ENCODE measurements at places on chromosomes 7 and 10.
A peak's percentile ranks its signal among the peaks of the same experiment; 100 is the strongest.

DNA sequence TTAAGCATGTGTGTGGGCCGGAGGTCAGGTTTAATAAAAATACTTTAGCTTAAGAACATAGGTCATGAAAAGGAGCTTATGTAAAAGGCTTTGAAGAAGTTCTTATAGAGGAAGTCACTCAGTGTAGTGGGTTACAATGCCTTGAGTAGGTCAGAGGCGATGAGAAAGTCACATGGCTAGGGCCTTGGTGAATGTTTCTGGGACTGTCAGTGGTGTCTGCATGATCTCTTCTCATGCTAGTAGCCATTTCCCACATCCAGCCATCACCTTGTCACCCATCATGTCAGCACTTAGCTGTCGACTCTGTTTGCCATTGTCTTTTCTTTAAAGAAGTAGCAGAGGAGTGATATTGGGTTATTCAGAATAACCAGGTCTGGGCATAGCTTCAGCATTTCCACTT is 236.6 kb downstream of the CDK14 start:
- no peak for ATAC-seq

GRCh38 chr7:83547526-83547925 is 101.4 kb downstream of the SEMA3E start:
- peak; percentile 75 for ATAC-seq

DNA sequence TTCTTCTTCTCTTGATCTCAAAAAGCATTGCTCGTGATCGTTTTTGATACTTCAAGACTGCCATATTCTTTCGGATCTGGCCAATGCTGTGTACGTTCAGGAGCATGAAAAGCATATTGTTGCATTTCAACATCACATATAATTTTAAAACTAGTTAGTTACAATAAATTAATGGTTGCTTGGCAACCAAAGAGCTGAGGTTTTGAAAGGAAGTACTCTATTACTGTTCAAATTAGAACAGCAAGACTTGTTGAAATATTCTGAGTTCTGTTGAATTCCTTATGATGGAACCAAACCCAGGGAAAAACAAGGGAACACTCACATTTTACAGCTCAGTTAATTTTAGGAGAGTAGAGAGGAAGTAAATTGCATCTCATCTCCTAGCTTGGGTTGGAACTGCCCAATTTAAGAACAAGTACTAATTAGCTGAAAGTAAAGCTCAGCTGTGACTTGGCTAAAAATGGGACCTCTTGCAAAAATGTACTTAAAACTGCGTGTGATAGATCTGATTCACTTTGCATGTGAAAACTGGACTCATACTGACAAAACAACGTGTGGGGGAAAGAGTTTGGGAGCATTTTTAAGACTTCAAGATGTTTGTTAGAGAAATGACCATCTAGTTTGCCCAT is 21.2 kb downstream of the OR9A2 start:
- ATAC-seq, result no peak

DNA sequence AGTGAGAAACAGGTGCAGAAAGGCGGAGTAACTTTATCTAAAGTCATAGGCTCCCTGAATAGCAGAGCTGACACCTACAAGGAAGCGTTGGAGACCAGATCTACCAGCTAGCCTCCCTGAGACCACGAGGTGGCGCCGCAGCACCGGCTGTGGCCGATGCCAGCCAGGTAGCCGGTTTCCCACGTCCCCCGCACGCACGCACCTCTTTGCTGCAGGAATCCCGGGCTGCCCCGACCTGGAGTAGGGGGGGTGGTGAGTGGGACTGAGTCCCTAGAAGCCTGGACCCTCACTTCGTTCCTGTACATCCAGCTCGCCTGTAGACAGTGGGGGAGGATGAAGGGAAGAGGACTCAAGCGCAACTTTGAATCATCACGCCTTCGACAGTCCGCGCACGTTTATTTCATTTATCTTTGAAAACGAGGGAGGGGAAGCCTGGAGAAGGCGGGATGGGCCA is 3.7 kb downstream of the ELOVL3 start:
- ATAC-seq, result peak; percentile 74

- no peak for ATAC-seq
Observed at GRCh38 chr10:75589895-75590654, 158.7 kb downstream of the LRMDA start.

GRCh38 chr10:113335592-113335991 is 217.3 kb upstream of the HABP2 start:
- ATAC-seq, result peak; percentile 36

DNA sequence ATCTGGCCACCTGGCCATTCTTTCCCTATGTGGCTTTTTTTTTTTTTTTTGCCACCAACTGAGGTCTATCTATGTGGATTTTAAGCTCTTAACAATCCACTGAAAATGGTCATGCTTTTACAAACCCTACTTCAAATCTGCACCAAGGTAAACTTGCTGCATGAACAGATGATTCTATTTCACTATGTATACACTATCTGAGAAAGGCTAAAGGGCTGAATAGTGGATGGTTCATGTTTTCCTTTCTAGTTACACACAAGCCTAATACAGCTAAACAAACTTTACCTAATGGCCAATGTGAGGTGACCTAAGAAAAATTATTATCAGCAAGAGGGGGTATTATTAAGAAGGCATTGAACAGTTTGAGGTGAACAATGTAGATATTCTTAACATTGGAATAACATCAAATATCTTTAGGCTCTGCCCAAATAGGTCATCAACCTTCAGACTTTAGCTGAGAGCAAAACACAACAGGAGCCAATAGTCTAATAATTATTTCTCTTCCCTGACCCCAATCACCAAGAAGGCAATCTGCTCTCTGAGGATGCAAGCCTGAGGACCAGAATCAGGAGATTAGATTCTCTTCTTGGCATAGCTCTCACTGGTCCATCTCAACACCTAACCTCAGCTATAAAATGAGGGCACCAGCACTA is 160.1 kb downstream of the CPEB3 start:
- ATAC-seq, result no peak

- no peak for ATAC-seq
Observed at GRCh38 chr7:159064121-159064815, 80.4 kb downstream of the VIPR2 start.

DNA sequence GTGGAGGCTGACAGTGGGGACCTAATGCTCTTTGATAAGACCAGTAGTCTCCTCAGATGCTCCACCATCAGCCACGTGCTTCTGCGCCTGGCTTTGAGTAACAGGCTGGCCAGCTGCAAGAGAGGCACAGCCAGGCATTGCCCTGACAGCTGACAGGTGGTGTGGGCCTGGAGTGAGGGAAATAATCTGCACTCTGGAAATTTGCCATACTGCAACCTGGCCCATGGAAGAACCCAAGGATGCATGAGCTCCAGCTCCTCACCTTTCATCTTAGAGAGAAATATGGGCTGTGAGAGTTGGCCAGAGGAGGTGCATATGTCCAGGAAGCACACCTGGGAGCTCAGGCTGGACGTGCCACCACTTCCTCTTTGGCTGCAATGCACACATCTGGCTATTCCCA is 118.9 kb downstream of the PLXDC2 start:
- no peak for ATAC-seq

- ATAC-seq, result no peak
Observed at GRCh38 chr7:55381189-55381588, 16.1 kb downstream of the LANCL2 start.

- no peak for ATAC-seq
Observed at GRCh38 chr10:114286921-114287320, 47.9 kb downstream of the VWA2 start.

- peak; percentile 74 for ATAC-seq
Observed at GRCh38 chr10:34689053-34689452, 126.0 kb downstream of the PARD3 start.

DNA sequence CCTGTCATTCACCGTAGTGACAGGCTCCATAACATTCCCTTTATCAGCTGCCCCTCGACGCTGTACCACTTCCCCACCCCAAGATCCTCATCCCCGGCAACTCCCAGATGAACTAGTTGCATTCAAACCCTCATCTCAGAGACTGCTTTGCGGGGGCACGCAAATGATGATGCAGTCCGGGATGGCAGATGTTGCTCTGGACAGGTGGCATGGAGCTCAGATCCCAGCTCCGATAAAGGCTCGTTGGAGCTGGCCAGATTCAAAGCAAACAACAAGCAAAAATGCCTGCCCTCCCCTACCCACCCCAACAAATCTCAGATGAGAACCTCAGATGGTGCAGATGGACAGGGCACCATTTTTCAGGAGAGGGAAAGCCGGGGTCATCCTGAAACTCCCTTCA is 46.7 kb downstream of the CARD11 start:
- ATAC-seq, result no peak

DNA sequence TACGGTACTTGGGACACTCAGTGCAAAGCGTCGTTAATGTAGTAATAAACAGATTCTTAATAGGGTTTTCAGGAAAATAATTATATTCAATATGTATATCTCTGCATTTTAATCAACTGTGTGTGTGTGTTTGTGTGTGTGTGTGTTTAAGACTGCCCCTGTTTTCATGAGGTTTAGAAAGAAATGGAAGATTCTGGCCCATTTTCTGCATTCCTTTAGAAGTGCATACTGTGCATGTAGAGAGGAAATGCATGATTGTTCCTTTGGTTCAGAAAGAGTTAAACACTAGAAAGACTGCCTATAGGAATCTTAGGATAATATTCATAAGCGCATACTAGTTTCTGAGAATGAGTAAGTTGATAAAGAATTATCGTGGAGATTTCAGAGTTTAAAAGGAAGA is 975 bp downstream of the CNTNAP2 start:
- ATAC-seq, result no peak

- ATAC-seq, result no peak
Observed at GRCh38 chr10:70306886-70307520, 23.2 kb upstream of the NPFFR1 start.

- ATAC-seq, result no peak
Observed at GRCh38 chr10:128820663-128821062, 646.4 kb upstream of the MGMT start.

GRCh38 chr7:137978464-137979237 is 23.2 kb downstream of the CREB3L2 start:
- ATAC-seq, result peak; percentile 90

- ATAC-seq, result no peak
Observed at GRCh38 chr7:108528183-108528712, 2.3 kb upstream of the PNPLA8 start.

- no peak for ATAC-seq
Observed at GRCh38 chr7:25726170-25726780, 425.7 kb upstream of the NFE2L3 start.
